Ureter (tissue), 1 donor: ENCODE measurements at places on chromosomes 5 and 9. TPM values are rescaled to one million over a fixed set of nuclear protein-coding genes. Genes with fewer than 3 reads are reported as not detected.

CRHBP gene
- 2.0 TPM for total RNA-seq

C5orf34 gene
- total RNA-seq, result 3.2 TPM

TMEM252 gene
- not detected for total RNA-seq

DOCK2 gene
- 22.4 TPM for total RNA-seq

TMEM232 gene
- total RNA-seq, result 5.7 TPM

STOM gene
- 191 TPM for total RNA-seq

TSC1 gene
- 72.8 TPM for total RNA-seq

- DNase-seq, result no peak
Observed at GRCh38 chr9:107471552-107471951, 18.0 kb downstream of the KLF4 start.

- no peak for DNase-seq
Observed at GRCh38 chr5:127705120-127705892, 2.1 kb downstream of the CCDC192 start.

GRCh38 chr9:99555792-99556191 is 265.9 kb upstream of the NR4A3 start:
- DNase-seq, result no peak

GRCh38 chr5:39943811-39944210 is 519.0 kb upstream of the DAB2 start:
- DNase-seq, result no peak

DNA sequence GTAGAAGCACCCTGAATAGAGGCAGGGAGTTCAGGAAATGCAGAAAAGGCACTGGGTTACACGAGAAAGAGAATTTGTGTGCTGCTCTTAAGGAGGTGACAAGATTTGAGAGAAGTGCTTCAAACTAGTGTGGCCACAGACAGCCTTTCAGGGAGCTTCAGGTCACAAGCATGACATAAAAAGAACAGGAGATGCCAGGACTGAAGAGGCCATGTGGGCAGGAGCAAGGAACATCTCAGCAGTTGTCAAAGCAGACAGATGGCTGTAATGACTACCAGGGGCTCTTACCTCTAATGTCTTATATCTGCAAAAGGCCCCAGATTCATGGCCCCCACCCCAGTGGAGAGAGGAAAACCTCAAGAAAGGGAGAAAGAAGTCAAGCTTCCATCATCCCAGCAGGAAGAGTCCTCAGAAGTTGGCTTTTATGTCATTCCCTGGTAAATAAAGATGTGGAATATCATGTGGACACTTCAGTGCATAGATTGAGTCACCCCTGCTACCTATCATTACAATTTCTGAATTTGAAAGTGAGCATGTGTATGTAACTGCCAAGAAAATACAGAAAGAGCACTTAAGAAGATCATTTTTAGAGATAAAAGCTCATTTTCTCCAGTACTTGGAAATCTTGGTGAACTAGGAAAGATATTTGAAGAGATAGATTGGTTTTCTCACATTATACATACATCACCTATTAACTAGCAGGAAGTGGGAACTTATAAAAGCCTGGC is 214.4 kb upstream of the RORB start:
- no peak for DNase-seq

- DNase-seq, result no peak
Observed at GRCh38 chr5:69042500-69042899, 51.3 kb upstream of the SLC30A5 start.

- DNase-seq, result no peak
Observed at GRCh38 chr5:139744471-139745131, 51.0 kb upstream of the PSD2 start.

DNA sequence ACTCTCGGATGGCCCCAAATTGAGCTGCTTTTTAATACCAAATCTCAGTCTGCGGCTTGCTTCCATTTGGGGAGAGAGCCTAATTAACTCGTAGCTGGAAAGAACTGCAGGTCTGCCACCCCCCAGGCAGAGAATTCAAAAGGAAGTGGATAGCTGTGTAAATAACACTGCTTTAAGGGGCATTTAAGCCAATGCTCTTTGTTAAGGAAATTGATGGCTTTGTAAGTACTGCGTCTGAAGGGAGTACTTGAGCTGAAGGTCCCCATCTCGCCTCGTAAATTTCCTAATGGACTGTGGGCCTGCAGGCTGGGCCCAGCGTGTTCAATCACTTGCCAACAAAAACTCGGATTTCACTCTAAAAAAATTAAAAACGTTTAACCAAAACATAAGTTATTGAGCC is 132.7 kb downstream of the PAPPA start:
- DNase-seq, result no peak

DNA sequence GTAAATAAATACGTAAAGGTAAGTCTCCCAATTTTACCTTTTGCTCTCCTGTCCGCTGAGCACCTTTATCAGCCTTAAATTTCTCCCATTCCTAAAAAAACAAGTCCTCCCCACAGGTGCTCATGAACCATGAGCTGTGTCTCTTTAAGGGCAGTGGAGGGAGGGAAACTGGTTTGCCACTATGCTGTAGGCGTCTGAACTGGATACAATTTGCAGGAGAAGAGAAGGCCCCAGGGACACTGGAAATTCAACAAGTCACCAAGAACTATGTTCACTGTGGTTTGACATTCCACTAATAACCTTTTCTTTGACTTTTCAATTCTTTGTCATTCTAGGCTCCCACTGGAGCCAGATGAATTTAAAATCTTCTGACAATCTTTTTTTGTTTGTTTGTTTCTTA is 72.2 kb downstream of the LHFPL2 start:
- no peak for DNase-seq

GRCh38 chr5:10286162-10286861 is 21.4 kb downstream of the CMBL start:
- no peak for DNase-seq

GRCh38 chr5:87354496-87354895 is 58.2 kb downstream of the CCNH start:
- DNase-seq, result no peak

DNA sequence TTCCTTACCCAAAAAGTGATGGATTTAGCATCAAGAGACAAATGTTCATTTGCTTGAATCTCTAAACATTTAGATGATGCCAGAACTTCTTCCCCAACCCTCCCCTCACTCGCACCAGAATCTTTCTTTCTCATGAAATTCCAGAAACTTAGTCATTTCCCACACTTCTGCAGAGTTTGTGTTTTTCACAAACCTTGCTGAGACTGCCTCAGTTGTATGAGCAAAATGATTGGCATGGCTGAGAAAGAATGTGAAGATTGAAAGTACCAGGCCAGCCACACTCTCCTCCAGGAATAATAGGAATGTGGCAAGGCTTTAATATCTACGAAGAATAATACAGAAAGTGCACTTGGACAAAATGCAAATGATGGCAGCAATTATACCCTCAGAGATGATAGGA is 428.3 kb upstream of the CDH6 start:
- no peak for DNase-seq

GRCh38 chr5:136058039-136058971 is 29.5 kb downstream of the TGFBI start:
- DNase-seq, result peak; percentile 71
